ENCODE measurements at places on chromosomes 5 and 9. TPM values are rescaled to one million over a fixed set of nuclear protein-coding genes. Genes with fewer than 3 reads are reported as not detected.

Gene CDKN2B-AS1
- 11.7 TPM for total RNA-seq

Gene PTGDS
- 4.8 TPM for total RNA-seq

Gene FOXD4L3
- under 0.01 TPM for total RNA-seq

Gene ARSI
- 2.0 TPM for total RNA-seq

Gene SLC25A48
- not detected for total RNA-seq

Gene IQGAP2
- total RNA-seq, result 2.2 TPM

Measured in subcutaneous preadipocyte (primary cell).